Epithelial cell of umbilical artery (primary cell): ENCODE measurements at places on chromosomes 12 and 14. TPM values are rescaled to one million over a fixed set of nuclear protein-coding genes. Genes with fewer than 3 reads are reported as not detected.

The IKZF4 gene
- total RNA-seq: 0.65 and 0.76 TPM in 2 replicates

The ZNF268 gene
- total RNA-seq: 26.3 and 36.5 TPM in 2 replicates

The LRFN5 gene
- total RNA-seq: 0.30 TPM in 1 of 2 replicates, not detected in the other

The WSCD2 gene
- total RNA-seq: not detected in 2 replicates

The RHOJ gene
- 31.5 and 40.3 TPM in 2 replicates for total RNA-seq
